NCI-H2029 (cell line): ENCODE measurements at places on chromosomes 12 and 14.
A peak's percentile ranks its signal among the peaks of the same experiment; 100 is the strongest.

DNA sequence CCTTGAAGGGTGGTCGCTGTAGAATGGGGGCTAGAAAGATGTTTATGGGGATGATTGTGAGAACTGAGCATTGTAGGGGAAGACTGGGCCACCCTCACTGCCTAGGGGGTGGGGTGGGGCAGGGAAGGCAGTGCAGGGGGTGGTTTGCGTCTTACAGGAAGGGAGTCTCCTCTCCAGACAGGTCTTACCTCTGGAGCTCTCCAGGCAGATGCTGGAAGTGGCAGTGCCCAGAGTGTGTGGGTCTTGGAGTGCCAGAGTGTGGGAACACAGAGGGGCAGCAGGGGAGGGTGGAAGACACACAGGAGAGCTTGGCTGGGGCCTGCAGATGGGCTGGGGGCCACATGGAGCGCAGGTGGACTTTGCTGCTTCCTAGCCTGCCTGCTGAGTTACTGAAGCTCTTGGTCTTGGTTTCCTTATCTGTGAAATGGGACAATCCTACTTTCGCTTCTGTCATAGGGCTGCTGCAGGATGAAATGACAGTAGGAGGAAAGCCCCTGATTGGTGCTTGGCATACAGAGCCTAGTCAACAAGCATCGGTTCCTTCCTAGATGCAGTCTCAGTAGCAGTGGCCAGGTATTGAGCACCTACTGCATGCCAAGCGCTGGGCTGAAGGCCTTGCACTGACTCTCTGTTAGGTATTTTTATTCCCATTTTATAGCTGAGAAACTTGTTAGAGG lies 118.3 kb downstream of the SLC25A47 start:
- no peak for DNase-seq

GRCh38 chr14:99687284-99688209 lies 3.4 kb downstream of the CYP46A1 start:
- DNase-seq, result no peak

- no peak for DNase-seq
Observed at GRCh38 chr14:94380225-94381148, 7.9 kb downstream of the SERPINA1 start.

DNA sequence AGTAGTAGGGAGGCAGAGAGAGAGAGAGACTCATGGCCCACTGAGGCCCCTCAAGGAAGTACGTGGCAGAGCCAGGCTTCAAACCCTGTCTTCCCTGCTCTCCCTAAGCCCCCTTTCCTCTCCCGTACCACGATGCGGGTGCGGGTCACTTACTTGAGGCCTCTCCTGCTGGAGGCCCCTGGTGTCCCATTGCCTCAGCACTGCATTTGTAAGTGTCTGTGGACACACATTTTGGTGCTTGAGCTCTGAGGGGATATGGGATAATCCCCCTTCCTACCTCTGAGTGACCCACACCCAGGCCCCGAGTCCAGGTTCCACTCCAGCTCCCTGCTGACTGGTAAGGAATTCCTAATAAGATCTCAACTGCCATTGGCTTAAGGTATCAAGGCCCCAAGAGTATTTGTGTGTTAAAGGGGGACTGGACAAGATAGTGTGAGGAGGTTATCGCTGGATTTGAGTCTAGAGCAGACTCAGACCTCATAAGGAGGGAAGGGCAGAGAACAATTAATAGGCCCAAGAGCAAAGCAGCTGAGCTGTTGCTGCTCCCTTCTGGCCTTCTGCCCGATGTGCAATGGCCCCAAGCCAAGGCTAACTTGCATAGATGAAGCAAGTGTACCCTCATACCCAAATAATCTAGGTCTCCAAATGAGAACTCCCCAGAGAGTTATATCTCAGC lies 71.9 kb downstream of the CRACR2A start:
- peak; percentile 36 for DNase-seq

- DNase-seq, result no peak
Observed at GRCh38 chr14:47857646-47858045, 182.2 kb upstream of the MDGA2 start.

- no peak for DNase-seq
Observed at GRCh38 chr14:85595981-85596380, 66.0 kb downstream of the FLRT2 start.

- peak; percentile 40 for DNase-seq
Observed at GRCh38 chr14:88824314-88825077, at the start of gene TTC8. TTC8 (plus strand) TSS chr14:88824651; CDS start chr14:88824708, 57 bp downstream.

GRCh38 chr14:100498068-100498467 lies 89.1 kb downstream of the BEGAIN start:
- DNase-seq, result no peak

- no peak for DNase-seq
Observed at GRCh38 chr12:124792961-124793441, 70.7 kb downstream of the SCARB1 start.

DNA sequence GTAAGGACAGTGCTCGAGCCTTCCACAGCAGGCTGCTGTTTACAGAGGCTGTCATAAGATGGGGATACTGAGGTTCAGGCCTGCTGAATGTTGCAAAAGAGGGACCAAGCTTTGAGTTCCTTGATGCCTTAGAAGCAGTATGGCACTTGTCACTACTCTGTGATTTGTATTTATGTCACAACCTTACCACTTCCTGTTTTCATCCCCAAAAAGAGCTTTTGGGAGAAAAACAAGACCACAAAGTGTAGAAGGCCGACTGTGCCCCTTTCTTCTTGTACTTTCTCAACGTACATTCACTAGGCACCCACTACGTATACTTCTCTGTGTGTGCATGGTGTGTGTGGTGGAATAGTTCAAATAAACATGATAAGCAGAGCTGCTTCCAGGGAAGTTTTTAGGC lies 90.1 kb downstream of the DRAM1 start:
- no peak for DNase-seq

DNA sequence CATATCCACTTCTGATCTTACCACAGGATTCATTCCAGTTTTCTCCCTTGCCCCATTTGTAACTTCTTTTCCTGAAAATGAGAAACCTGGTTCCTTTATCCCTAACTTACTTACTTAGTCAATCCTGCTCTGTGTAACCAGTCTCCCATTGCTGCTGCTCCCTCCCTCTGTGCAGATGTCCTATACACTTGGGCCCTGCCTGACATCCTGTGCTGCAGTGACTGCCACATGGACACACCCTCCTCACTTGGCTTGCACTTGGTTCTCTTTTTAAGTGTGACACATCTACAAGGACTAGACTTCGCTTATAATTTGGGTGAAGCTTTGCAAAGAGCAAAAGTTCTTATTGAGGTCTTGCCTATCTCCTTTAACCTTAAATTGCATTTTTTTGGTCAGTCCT lies 51.4 kb downstream of the FGD4 start:
- no peak for DNase-seq

- no peak for DNase-seq
Observed at GRCh38 chr14:65414961-65415589, 2.5 kb downstream of the FUT8 start.

DNA sequence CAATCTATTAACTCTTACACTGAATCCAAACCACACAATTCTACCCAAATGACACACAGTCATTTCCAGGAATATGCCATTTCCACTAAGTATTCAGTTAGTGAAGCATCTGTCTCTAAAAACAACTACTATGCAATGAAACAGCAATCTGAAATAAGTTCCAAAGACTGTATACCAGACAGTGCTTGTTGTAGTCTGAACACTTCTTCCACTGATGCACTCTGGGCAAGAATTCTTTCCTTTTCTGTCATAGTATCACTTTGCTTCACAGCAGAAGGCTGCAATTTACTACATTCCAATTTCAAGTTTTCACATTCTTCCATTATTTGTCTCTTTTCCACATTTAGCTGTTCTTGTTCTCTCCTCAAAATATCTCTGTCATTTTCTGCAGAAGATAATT lies 25.8 kb downstream of the TRIP11 start:
- DNase-seq, result no peak

DNA sequence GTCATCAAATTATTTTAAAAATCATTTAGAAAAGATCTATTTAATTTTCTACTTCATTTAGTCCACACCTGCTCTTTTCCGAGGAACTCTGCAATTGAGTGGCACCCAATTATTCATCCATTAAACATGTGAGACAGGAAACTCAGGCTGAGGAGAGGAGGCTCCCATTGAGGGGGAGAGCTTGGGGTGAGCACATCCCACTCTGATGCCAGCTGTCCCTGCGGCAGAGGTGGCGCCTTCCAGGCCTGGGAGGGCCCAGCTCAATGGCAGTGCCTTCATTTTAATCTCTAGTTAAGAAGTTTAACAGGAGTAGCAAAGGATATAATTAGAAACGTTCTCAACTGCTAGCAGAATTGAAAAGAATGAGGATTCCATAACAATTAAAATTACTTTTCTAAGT lies 92.0 kb downstream of the ITPR2 start:
- DNase-seq, result no peak
